ENCODE measurements at places on chromosomes 1 and 21.

GRCh38 chr1:224785040-224785328 is 144.5 kb upstream of the DNAH14 start:
- DNase-seq, result no peak

DNA sequence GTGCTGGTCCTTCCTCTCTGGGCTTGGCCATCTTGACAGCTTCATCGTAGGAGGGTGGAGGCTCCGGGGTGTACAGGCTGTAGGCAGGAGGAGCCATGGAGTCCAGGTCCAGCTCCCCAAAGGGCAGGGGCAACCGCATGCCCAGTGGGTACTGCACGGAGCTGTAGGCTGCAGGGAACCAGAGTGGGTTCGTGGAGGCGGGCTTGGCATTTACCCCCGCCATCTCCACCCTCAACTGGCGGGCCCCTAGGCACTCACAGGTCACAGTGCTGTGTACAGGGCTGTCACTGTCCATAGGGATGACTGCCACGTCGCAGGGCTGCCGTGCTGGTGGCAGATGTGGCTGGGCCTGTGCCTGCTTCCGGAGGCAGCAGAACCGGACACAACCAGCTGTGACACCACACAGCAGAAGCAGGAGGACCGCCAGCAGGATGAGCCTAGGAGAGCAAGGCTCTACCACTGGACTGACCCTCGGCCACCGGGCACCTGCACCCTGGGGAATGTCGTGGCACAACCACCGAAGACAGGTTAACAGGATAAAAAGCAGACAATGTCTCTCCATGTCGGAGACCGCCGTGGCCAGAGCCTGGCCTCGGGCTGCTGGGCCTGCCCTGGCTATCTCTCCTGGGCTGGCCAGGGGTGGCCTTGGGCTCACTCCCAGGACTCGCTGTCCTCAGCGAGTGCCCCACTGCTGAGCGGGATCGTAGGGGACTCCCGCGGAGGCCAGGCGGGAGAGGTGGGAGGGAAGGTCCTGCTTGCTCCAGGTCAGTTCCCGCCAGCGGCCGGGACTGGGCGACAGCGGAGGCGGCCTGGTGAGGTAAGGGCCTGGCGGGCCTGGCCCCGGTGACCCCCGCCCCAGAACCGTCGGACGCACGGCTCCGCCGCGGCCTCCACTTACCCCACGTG is 831 bp downstream of the TMEM52 start:
- DNase-seq, result no peak

DNA sequence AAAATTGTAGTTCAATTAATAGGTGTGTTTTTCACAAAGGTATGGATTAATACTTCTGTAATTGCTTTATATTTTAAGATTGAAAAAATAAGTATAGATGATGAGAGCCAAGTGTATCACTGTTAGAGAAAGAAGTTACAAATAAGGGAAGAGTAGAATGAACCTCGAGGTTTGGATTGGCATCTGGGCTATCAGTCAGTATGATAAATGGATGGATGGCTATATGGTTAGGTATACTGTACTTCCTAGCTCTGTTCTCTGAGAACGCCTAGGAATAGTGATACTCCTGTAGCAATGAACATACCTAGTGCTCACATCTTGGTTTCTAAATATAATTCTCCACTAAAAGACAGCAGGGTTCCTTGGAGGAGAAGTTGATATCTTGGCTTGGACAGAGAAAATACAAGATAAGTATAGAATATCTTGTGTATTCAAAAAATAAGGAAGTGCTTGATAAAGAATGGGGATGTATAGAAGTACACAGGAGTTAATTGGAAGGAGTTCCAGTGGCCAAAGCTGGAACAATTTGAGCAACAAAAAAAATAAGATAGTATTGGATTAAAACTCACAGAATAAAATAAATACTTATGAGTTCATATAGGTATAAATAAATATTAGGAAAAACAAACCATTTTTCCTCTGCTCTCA is 12.4 kb downstream of the IPO9 start:
- DNase-seq, result no peak

- DNase-seq, result no peak
Observed at GRCh38 chr1:231925864-231926263, 299.3 kb downstream of the DISC1 start.

DNA sequence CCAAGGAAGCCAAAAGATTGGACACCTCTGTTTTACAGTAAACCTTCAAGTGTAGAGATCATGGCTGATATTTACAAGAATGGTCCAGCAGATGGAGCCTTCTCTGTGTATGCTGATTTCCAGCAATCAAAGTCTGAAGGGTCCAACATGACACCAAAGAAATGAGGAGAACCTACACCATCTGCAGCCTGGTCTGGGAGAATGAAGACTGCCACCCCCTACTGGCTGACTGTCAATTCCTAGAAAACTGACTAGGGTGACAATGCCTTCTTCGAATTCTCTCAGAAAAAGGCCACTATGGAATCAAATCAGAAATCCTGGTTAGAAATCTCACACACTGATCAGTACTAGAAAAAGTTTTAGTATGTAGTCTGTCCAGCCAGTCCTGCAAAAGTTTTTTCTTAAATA is 83.3 kb downstream of the CDC42BPA start:
- peak; percentile 16 for DNase-seq

DNA sequence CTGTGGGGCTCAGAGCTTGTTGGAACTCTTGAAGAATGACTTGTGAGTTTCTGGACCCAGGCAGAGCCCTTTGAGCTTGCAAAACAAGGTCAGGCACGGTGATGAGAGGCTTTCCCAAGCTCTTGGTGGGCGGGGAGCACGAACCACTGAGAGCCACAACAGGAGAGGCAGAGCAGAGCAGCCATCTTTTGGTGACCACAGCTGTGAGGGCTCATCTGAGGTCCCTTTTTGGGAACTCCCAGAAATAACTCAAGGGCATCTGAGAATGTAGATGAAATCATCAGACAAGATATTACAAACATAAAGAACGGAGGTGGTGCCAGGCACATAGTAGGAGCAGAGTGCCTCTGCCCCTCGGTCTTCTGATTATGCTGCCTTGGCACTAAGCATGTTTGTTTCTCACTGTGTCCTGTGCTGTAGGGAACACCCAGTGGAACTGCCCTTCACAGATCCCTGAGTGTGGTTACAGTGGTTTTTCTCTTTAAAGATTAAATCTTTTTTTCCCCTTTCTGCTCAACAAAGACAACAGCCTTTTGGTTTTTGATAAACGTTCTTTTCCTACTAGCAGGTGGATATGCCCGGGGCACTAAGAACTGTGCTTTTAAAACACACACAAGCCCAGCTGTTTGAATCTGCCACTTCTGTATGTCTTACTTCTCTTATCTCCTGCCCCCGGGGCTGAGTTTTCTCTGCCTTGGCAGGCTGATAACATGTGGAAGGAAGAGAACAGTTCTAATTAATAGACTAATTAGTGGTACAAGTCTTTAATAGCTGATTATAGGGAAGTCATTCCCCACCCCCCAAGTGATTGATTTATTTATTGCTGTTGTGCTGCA is 37.7 kb downstream of the CD34 start:
- DNase-seq, result no peak

- DNase-seq, result no peak
Observed at GRCh38 chr1:168335500-168335899, 54.8 kb downstream of the TBX19 start.

DNA sequence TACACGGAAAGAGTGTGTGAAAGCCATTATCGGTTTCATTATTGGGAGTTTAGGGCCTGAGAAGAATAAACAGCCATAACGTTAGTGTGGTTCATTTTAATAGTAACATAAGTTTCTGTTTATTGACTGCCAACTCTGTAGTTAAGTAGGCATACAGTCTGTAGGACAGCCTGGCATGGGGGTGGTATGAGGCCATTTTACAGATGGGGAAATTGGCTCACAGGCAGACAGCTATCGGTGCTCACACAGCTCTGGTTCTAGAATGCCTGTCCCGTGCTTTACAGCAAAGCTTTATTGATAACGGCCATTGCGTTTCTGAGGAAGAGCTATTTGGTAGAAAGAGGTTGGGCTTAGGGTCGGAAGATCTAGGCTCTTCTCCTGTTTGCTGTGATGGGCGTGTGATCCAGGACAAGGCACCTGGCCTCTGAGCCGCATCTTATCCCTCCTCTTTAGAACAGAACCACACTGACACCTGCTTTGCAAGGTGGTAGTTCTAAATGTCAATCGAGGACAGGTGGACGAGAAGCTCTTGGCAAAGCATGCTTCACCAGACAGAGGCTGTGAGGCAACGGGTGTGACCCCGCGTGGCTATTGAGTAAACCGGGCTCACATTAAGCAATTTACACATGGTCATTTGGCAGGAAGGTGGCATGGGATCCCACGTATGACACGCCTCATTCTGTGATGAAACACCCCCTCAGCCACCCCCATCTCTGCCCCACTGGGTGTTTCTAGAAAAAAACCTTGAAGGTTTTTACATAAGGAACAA is 14.9 kb downstream of the ETS2 start:
- DNase-seq, result no peak

GRCh38 chr1:198326915-198327314 is 170.1 kb downstream of the NEK7 start:
- DNase-seq, result no peak
